ENCODE measurements at places on chromosomes 16 and 17. TPM values are rescaled to one million over a fixed set of nuclear protein-coding genes. Genes with fewer than 3 reads are reported as not detected.

Gene NME2
- 995 TPM for total RNA-seq

Gene NMT1
- 48.1 TPM for total RNA-seq

Gene CD300LD
- not detected for total RNA-seq

Gene MYH13
- total RNA-seq: not detected

Gene TSNAXIP1
- 0.13 TPM for total RNA-seq

Gene CUEDC1
- 6.9 TPM for total RNA-seq

Gene SMPD3
- total RNA-seq: not detected

Gene KRT12
- total RNA-seq: not detected

Gene GSG1L
- not detected for total RNA-seq

Gene TMC8
- total RNA-seq: not detected

Gene KRTAP1-1
- not detected for total RNA-seq
